ENCODE measurements at places on chromosomes 1 and 21. TPM values are rescaled to one million over a fixed set of nuclear protein-coding genes. Genes with fewer than 3 reads are reported as not detected.

SPATA45 gene
- total RNA-seq: not detected

JAM2 gene
- 14.7 TPM for total RNA-seq

MARK1 gene
- total RNA-seq: 3.5 TPM

HAPLN2 gene
- total RNA-seq: not detected

HES3 gene
- not detected for total RNA-seq

PRKAA2 gene
- total RNA-seq: 2.2 TPM

SLC44A5 gene
- 0.49 TPM for total RNA-seq

ACKR1 gene
- total RNA-seq: not detected

MCOLN2 gene
- not detected for total RNA-seq

FAM163A gene
- total RNA-seq: not detected

NBPF3 gene
- total RNA-seq: 24.7 TPM
